ENCODE measurements at places on chromosomes 13 and 19. TPM values are rescaled to one million over a fixed set of nuclear protein-coding genes. Genes with fewer than 3 reads are reported as not detected.

TMEM145 gene
- total RNA-seq: 12.8 TPM

IGFL2 gene
- total RNA-seq: not detected

DNA sequence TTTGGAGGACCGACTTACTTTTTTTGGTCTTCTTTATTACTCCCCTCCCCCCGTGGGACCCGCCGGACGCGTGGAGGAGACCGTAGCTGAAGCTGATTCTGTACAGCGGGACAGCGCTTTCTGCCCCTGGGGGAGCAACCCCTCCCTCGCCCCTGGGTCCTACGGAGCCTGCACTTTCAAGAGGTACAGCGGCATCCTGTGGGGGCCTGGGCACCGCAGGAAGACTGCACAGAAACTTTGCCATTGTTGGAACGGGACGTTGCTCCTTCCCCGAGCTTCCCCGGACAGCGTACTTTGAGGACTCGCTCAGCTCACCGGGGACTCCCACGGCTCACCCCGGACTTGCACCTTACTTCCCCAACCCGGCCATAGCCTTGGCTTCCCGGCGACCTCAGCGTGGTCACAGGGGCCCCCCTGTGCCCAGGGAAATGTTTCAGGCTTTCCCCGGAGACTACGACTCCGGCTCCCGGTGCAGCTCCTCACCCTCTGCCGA lies 409 bp downstream of the FOSB start:
- H3K4me1 ChIP-seq: no peaks in the 10 kb centered on the region
- peak overlapping the region; percentile 92 for H3K4me3 ChIP-seq

ZNF780A gene
- 20.5 TPM for total RNA-seq

- H3K27me3 ChIP-seq: no peaks in the 10 kb centered on the region
- H3K4me1 ChIP-seq: no peaks in the 10 kb centered on the region
- no peaks in the 10 kb centered on the region for H3K36me3 ChIP-seq
- DNase-seq: no peak
- H3K4me3 ChIP-seq: no peak overlapping the region
These were observed 306.8 kb downstream of the DCLK1 start for GRCh38 chr13:35824395-35824794.
